B cell (primary cell): ENCODE measurements at places on chromosomes 6 and 20.

GRCh38 chr6:107534571-107535141, 44.7 kb downstream of the SOBP start:
- no peak for DNase-seq

DNA sequence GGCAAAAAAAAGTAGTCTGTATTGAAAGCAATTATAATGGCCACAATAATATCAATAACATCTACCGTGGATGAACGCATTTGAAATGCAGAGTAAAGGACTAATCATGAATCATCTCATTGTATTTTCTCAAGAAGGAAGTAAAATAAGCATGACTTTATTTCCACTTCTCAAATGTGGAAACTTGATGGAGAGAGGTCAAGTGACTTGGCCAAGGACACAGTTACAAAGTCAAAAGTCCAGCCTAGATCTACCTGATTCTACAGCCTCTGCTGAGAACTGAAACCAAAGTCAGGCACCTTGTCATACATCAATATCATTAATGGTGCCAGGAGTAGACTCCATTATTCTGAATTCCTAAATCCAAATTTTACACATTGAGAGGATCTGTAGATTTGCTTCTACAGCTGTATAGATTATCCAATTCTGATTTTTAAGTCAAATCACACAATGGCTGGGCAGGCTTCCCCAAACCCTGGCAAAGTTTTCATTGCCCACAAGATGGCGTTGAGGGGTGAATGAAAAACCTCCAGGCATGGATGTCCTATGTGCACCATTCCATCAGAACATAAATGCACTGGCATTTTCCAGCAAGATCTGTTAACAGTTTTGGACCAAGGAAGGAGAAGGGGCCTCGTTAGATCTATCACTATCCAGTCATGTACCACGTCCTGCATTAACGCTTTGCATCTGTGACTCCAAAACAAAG, 423.1 kb downstream of the MAFB start:
- no peak for DNase-seq

DNA sequence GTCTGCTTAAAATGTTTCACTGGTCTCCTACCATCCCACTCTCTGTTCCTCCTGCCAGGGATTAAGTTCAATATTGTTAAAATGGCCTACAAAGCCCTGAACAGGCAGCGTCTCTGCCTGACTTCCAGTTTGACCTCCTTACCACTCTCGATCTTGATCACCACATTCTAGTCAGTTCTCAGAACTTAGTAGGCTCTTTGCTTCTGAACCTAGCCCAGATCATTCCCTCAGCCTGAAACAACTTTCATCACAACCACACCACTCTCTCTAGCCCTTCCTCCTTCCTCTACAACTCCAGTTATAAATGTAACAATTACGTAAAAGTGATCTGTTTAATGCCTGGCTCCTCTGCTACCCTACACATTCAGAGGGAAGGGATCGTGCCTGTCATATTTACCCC, 53.3 kb downstream of the ATG5 start:
- no peak for DNase-seq

DNA sequence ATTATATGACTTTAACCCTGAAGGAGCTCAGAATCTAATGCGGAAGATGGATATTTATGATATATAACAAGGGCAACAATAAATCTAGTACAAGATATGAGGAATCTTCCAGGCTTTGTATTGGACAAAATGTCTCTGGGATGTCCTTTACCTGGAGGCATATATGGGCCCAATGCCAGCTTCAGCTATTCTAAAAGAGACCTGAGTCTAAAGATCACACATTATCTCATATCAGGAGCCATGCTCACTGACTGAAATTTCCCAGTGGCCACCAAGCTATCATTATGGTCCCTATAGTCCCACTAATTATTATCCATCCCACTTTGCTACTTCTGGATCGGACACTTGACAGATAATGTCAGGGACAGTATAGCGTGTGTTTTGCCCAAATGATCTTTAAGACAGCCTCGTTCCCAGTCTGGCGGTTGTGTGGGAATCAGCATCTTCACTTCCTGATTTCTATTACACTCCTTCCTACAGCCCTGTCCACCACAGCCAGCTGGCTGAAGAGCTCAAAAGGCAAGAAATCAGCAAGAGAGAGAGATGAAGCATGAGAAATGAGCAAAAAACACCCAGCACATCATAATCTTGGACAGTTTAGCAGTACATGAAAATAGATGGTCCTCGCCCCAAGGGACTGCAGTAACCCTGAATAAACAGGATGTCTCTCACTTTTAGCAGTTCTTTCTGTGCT, 34.9 kb downstream of the KLHL31 start:
- no peak for DNase-seq

DNA sequence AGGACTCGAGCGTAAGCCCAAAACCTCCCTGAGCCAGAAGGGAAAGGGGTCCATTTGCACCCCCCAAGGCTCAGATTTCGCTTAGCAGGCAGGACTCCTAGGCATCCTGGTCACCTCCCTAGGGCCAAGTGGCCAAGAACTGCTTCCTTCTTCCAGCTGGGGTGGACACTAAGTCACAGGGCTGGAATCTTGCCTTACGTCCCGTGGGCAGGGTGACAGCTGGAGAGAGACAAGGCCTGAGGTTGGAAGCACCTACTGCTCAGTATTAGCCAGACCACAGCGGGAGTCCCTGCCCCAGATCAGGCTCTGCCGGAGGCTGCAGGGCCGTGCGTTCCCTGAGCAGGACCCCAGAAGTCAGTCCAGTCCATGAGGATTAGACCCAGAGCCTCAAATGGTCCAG, 19.7 kb downstream of the LAMA5 start:
- DNase-seq: no peak

- DNase-seq: no peak
Measured at GRCh38 chr6:22221211-22221610, 75.6 kb downstream of the PRL start.
